ENCODE measurements at places on chromosomes 13 and 19. TPM values are rescaled to one million over a fixed set of nuclear protein-coding genes. Genes with fewer than 3 reads are reported as not detected.
A peak's percentile ranks its signal among the peaks of the same experiment; 100 is the strongest.

The IZUMO4 gene
- total RNA-seq, result 3.2 TPM

DNA sequence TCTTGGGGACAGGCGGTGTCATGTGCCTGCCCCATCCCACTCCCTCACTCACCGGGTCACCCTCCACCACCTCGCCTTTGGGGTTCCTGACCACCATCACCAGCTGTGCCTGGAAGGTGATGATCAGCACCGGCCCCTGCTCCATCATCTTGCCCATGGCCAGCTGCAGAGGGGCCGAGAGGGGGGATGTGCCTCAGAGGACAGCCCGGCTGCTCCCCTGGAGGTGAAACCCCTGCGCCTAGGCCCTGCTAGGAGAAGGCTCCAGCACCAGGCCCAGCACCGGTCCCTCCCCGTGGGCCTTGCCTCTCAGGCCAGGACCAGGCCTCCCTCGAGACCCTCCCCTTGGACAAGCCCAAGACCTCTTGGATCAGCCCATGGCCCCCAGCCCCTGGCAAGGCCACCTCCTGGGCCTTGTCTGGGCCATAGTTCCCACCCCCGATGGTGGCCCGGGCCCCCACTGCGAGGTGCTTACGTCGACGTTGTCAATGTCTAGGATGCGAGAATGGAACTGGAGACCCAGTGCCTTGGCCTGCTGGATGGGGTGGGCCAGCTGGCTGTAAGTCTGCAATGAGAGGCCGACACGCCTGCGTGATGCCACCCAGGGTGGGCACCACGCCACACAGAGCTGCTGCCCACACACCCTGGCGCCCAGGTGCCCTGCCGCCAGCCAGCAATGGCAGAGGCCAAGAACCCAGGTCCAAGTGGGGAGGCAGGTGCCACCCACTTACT is 1.8 kb upstream of the CTXN1 start:
- peaks cover 23% of the 10 kb centered on the region for H3K4me1 ChIP-seq
- H3K27ac ChIP-seq, result peak overlapping the region; percentile 98
- peak overlapping the region; percentile 75 for H3K4me3 ChIP-seq
- peaks cover 2% of the 10 kb centered on the region for H3K27me3 ChIP-seq
- H3K36me3 ChIP-seq, result peaks cover 4% of the 10 kb centered on the region
- DNase-seq, result no peak

DNA sequence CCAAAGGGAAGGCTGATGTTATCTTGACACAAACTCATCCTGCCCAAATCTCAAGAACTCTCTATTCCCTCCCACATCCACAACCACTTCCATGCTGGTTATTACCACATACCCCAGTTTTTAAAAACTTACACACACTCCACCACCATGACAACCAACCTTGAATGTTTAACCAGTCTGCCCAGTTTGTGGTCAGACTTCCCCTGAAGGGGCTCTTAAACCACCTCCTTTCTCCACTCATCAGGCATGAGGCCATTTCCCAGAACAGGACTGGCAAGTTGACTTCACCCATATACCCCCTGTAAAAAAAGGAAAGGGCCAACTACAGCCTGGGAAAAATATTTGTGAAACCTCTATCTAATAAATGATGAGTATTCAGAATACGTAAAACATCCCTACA is 12.4 kb upstream of the ZSCAN4 start:
- no peak for DNase-seq
- peaks cover 4% of the 10 kb centered on the region for H3K4me1 ChIP-seq
- no peak overlapping the region for H3K27ac ChIP-seq

The IPO5 gene
- 201 TPM for total RNA-seq

The F7 gene
- not detected for total RNA-seq

GRCh38 chr19:9735986-9736385 is 32.6 kb downstream of the ZNF846 start:
- peaks cover 6% of the 10 kb centered on the region for H3K36me3 ChIP-seq
- H3K4me3 ChIP-seq, result no peak overlapping the region
- H3K27me3 ChIP-seq, result peaks cover 5% of the 10 kb centered on the region
- no peak for DNase-seq
- H3K27ac ChIP-seq, result no peak overlapping the region

GRCh38 chr13:36207672-36208071 is 6.7 kb downstream of the SOHLH2 start:
- no peak for DNase-seq

DNA sequence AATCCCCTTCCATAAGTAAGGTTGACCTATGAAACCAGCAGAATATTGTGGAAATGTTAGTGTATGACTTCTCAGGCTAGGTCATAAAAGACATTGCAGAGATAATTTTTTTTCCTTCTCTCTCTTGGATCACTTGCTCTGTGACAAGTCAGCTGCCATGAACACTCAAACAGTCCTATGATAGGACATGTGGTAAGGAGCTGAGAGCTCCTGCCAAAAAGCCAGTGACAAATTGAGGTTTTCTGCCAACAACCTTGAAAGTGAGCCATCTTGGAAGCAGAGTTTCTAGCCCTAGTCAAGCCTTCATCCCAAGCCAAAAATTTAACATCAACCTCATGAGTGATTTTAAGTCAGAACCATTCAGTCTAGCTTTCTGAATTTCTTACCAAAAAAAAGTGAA is 270.9 kb upstream of the NBEA start:
- H3K27me3 ChIP-seq, result no peaks in the 10 kb centered on the region
- DNase-seq, result no peak
- H3K27ac ChIP-seq, result no peak overlapping the region
- peaks cover 6% of the 10 kb centered on the region for H3K4me1 ChIP-seq
- H3K4me3 ChIP-seq, result no peak overlapping the region

GRCh38 chr13:108120302-108120701 is 95.0 kb downstream of the LIG4 start:
- H3K27me3 ChIP-seq, result no peaks in the 10 kb centered on the region
- H3K4me1 ChIP-seq, result no peaks in the 10 kb centered on the region
- no peak overlapping the region for H3K27ac ChIP-seq
- DNase-seq, result no peak

GRCh38 chr19:16106121-16106520 is 5.6 kb upstream of the RAB8A start:
- peak; percentile 42 for DNase-seq
- peaks cover 8% of the 10 kb centered on the region for H3K4me1 ChIP-seq
- peaks cover 23% of the 10 kb centered on the region for H3K36me3 ChIP-seq
- peak overlapping the region; percentile 70 for H3K27ac ChIP-seq
- H3K27me3 ChIP-seq, result peaks cover 22% of the 10 kb centered on the region
- H3K4me3 ChIP-seq, result no peak overlapping the region

DNA sequence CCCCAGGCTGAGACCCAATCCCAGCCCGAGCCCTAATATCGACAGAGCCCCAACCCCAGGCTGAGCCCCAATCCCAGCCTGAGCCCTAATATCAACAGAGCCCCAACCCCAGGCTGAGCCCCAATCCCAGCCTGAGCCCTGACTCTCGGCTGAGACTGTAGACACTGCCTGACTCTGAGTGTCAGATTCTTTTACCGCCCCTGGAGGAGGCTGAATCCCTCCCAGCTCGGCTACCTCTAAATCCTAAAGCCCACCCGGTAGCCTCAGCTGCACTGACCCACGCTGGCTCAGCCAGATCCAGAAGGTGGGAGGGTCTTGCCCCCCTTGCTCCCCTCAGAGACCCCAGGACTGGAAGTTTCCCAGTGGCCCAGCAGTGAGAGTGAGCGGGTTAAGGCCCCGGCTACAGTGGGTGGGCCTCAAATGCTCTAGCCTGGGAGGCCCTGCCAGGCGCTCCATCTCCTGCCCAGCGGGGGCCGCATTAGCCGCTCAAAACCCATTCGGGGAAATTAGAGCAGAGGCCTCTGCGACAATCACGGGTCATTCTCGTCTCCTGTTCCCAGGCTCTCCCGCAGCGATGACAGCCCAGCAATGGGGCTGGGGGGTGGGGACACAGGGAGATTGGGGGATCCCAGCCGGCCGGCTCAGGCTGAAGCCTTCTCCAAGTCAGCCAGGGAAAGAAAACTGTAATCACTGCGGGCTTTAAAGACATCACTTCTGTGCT is 43.8 kb downstream of the ZNRF4 start:
- no peak overlapping the region for H3K27ac ChIP-seq
- no peak for DNase-seq
- no peaks in the 10 kb centered on the region for H3K4me1 ChIP-seq
- peaks cover 36% of the 10 kb centered on the region for H3K27me3 ChIP-seq

GRCh38 chr13:44340508-44340907 is 33.1 kb upstream of the SERP2 start:
- no peaks in the 10 kb centered on the region for H3K4me1 ChIP-seq
- no peak overlapping the region for H3K4me3 ChIP-seq
- no peak for DNase-seq
- H3K27ac ChIP-seq, result no peak overlapping the region
- H3K27me3 ChIP-seq, result peaks cover 31% of the 10 kb centered on the region

GRCh38 chr13:110363010-110363409 is 55.9 kb downstream of the COL4A2 start:
- H3K27me3 ChIP-seq, result no peaks in the 10 kb centered on the region
- H3K4me1 ChIP-seq, result peaks cover 27% of the 10 kb centered on the region
- peaks cover 20% of the 10 kb centered on the region for H3K36me3 ChIP-seq
- DNase-seq, result no peak
- no peak overlapping the region for H3K4me3 ChIP-seq

DNA sequence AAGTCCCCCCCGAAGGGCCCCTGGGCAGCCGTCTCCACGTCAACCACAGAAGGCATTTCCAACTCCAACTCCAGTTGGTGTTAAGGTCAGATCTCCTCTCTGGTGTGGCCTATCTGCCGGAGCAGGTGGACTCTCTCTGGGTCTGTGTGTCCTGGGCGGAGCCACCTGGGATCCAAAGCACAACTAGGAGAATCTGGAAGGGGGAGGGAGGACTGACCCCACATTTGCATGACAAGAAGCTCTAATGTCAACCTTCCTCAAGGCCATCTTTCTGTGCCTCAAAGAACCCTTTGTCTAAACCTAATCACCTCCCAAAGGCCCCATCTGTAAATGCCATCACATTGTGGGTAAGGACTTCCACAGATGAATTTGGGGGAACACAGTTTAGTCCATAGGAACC is 381.5 kb downstream of the UQCRFS1 start:
- H3K36me3 ChIP-seq, result no peaks in the 10 kb centered on the region
- peaks cover 4% of the 10 kb centered on the region for H3K27me3 ChIP-seq
- H3K4me1 ChIP-seq, result no peaks in the 10 kb centered on the region
- no peak for DNase-seq

GRCh38 chr19:30911491-30911890 is 437.7 kb downstream of the TSHZ3 start:
- no peaks in the 10 kb centered on the region for H3K36me3 ChIP-seq
- H3K4me1 ChIP-seq, result no peaks in the 10 kb centered on the region

The RNF17 gene
- total RNA-seq, result not detected

DNA sequence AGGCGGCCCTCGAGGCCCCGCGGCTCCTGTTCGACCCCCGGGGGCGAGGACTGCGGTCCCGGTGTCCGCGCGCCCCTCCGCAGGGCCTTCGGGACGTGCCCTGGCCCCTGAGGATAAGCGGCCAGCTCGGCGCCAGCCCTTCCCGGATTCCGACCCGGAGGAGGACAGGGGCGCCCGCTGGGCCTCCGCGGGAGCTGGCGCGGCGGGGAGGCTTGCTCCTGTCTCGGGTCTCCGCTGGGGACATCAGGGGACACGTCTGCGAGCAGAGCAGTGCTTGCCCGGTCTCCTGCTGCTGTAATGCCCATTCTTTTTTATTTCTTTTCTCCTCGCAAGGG is 829 bp downstream of the B3GLCT start:
- no peaks in the 10 kb centered on the region for H3K36me3 ChIP-seq
- DNase-seq, result peak; percentile 5
- no peaks in the 10 kb centered on the region for H3K27me3 ChIP-seq
- H3K4me1 ChIP-seq, result peaks cover 49% of the 10 kb centered on the region
- peak overlapping the region; percentile 82 for H3K4me3 ChIP-seq

The ATP8B3 gene
- 4.1 TPM for total RNA-seq

The ACER1 gene
- total RNA-seq, result not detected

DNA sequence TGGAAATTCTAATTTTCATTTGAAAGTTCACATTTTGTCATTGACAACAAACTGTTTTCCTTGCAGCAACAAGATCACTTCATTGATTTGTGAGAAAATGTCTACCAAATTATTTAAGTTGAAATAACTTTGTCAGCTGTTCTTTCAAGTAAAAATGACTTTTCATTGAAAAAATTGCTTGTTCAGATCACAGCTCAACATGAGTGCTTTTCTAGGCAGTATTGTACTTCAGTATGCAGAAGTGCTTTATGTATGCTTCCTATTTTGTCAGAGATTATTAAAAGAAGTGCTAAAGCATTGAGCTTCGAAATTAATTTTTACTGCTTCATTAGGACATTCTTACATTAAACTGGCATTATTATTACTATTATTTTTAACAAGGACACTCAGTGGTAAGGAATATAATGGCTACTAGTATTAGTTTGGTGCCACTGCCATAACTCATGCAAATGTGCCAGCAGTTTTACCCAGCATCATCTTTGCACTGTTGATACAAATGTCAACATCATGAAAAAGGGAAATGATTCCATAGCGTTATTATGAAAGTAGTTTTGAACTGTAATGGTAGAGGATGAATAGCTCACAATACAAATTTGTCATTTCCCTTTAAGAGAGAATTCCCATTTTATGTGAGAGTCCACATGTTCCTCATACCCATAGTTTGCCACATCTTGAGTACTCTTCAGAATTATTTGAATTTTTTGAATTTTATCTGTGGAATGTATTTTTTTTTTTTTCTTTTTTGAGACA is 2.6 kb downstream of the BRCA2 start:
- peaks cover 17% of the 10 kb centered on the region for H3K4me1 ChIP-seq
- H3K27ac ChIP-seq, result no peak overlapping the region
- no peaks in the 10 kb centered on the region for H3K27me3 ChIP-seq

GRCh38 chr13:50712881-50713280 is 130.6 kb downstream of the DLEU7 start:
- H3K27ac ChIP-seq, result no peak overlapping the region
- DNase-seq, result no peak
- H3K4me1 ChIP-seq, result peaks cover 10% of the 10 kb centered on the region

- H3K27me3 ChIP-seq, result no peaks in the 10 kb centered on the region
- no peak overlapping the region for H3K4me3 ChIP-seq
- no peaks in the 10 kb centered on the region for H3K36me3 ChIP-seq
- no peak for DNase-seq
Measured at GRCh38 chr13:43611281-43612273, 175.2 kb downstream of the ENOX1 start.

GRCh38 chr19:23377276-23377675 is 18.0 kb downstream of the ZNF91 start:
- H3K4me3 ChIP-seq, result no peak overlapping the region
- no peak for DNase-seq
- H3K4me1 ChIP-seq, result no peaks in the 10 kb centered on the region
- peaks cover 83% of the 10 kb centered on the region for H3K36me3 ChIP-seq
- H3K27me3 ChIP-seq, result no peaks in the 10 kb centered on the region
- no peak overlapping the region for H3K27ac ChIP-seq

DNA sequence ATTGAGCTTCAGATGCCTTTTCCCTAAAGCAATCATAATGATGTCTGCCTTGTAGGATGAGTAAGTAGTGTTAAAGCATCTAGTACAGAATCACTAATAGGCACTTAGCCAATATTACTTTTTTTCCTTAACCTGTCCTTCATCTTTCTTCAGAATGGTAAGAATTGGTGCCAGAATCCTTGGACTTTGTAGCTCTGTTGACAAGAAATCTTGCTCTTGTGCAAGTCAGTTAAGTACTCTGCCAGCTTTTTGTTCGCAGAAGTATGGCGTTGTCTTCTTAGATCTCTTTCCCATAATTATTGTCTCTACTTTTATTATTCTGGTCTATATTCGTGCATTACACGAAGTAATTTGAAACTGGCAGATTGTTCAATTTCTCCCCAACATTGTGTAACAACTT is 554.5 kb downstream of the PCDH9 start:
- H3K4me3 ChIP-seq, result no peak overlapping the region
- peaks cover 5% of the 10 kb centered on the region for H3K36me3 ChIP-seq
- H3K27me3 ChIP-seq, result no peaks in the 10 kb centered on the region
- no peak overlapping the region for H3K27ac ChIP-seq
- peaks cover 16% of the 10 kb centered on the region for H3K4me1 ChIP-seq
- DNase-seq, result no peak

The C5AR1 gene
- 0.56 TPM for total RNA-seq
